ENCODE measurements at places on chromosomes 11 and 22.

GRCh38 chr11:6895010-6895409 is 2.7 kb upstream of the OR2D2 start:
- DNase-seq, result no peak

GRCh38 chr11:95595973-95596489 is 193.6 kb downstream of the FAM76B start:
- DNase-seq, result no peak

GRCh38 chr11:6703247-6704063 is 20.3 kb upstream of the MRPL17 start:
- no peak for DNase-seq

DNA sequence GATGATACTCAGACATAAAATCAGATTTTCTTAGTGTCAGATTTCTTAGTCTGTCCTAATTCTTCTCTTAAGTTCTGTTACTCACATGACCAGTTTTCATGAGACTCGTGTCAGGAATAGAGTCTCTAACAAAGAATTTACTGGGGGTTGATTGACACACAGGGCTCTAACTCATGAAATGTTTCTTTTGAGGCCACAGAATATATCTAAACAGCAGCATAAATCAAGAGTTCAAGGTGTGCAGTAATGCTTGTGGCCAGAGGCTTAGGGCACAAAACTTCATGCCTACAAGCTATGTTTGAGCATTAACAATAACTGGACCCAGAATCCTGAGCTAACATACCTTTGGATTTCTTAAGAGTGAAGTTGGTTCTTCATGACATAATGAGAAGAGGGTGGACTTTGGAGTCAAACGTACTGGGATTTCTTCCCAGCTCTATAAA is 237.2 kb downstream of the DDX10 start:
- DNase-seq, result no peak

DNA sequence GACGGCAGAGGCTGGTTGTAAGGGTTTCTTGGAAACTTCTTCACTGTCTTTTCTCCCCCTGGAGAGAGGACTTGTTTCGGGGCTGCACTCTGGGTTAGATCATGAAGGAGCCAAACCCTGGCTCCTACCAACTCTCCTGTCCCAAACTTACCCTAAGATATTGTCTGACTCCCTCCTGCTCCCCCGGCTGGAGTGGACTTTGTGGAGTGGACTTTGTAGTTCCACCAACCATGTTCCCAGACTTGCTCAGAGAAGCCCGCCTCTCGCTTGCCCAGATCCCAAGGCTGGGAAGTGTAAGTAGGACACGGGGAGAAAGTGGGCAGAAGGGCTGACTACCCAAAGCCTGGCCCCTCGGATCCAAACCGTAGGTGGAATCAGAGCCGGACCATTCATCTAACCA is 1.2 kb downstream of the CXCR5 start:
- no peak for DNase-seq

- DNase-seq, result no peak
Observed at GRCh38 chr11:119993722-119994121, 144.2 kb downstream of the TRIM29 start.

GRCh38 chr11:74929431-74930363 is 19.2 kb downstream of the XRRA1 start:
- DNase-seq, result no peak

GRCh38 chr11:96219981-96220623 is 122.9 kb downstream of the MAML2 start:
- DNase-seq, result no peak

GRCh38 chr11:126587541-126587940 is 232.1 kb downstream of the ST3GAL4 start:
- DNase-seq, result no peak

DNA sequence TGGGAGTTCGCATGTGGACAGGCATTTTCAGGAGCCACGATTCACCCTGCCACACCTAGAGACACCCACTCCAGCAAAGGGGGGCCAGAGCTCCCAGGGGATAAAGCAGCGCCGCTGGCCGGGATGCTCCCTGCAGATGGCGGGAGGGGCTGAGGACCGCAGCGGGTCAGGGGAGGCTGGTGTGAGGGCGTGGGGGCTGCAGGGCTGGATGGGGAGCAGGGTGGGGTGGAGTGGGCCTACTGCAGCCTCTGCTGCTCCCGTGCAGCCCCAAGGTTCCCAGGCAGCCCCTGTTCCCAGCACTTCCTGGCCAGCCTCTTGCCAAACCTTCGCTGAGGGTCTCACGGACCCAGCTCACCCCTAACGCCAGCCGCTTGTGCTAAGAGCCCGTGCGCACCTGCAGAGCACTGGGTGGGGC is 13.0 kb downstream of the MUC5B start:
- no peak for DNase-seq

- peak; percentile 3 for DNase-seq
Observed at GRCh38 chr11:112613051-112613972, 347.9 kb upstream of the NCAM1 start.

DNA sequence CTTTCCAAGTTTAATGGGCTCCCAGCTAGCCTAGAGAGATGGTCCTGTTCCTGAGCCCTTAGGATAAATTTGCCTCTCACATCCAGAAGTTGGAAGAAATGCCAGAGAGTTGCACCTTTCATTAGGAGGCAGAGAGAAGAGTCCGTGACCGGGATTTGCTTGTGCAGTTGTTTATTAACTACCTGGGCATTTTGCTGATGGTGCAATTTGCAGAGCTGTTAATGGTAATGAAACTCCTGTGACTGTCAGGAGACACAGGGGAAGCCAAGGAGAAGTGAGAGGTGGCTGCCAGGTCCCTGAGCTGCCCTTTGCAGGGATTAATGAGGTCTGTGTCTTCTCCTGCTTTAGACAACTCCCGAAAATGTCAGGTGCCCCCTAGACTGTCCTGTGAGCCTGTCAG is 69.1 kb upstream of the B3GAT1 start:
- no peak for DNase-seq

GRCh38 chr11:8285796-8286195 is 22.1 kb upstream of the LMO1 start:
- no peak for DNase-seq

- no peak for DNase-seq
Observed at GRCh38 chr11:74725701-74726100, 5.5 kb downstream of the CHRDL2 start.

- DNase-seq, result peak; percentile 70
Observed at GRCh38 chr11:123429913-123430720, at the start of gene GRAMD1B. GRAMD1B (plus strand) TSS chr11:123430269; CDS start chr11:123430793, 524 bp downstream.

DNA sequence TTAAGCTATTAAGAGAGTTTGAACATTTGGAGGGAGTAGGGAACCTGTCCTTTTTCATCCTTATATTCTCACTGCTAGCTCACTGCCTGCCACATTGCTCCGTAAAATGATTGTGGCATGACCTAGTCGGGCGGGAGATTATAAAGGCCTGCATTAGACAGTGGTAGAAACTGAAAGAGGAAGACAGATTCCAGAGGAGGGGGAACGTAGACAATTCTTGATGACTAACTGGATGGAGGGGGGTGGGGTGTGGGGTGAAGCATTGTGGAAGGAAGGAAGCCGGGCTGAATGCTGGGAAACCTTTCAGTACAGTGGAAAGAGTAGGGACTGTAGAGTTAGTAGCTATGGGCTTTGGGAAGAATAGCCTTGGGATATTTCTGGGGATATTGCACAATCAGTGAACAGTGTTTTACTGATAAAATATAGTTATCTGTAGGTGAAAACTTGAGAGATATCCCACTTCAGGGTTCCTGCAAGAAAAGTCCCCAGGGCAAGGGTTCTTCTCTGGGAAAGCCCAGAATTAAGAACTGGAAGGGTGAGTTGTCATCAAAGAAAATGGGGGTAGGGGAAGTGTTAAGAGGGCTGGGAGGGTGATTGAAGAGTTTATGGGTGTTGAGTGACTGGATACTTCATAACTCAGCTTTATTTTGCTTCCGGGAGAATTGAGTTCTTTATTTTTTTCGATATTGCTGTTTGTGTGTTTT is 2.1 kb downstream of the MED15 start:
- DNase-seq, result peak; percentile 74

DNA sequence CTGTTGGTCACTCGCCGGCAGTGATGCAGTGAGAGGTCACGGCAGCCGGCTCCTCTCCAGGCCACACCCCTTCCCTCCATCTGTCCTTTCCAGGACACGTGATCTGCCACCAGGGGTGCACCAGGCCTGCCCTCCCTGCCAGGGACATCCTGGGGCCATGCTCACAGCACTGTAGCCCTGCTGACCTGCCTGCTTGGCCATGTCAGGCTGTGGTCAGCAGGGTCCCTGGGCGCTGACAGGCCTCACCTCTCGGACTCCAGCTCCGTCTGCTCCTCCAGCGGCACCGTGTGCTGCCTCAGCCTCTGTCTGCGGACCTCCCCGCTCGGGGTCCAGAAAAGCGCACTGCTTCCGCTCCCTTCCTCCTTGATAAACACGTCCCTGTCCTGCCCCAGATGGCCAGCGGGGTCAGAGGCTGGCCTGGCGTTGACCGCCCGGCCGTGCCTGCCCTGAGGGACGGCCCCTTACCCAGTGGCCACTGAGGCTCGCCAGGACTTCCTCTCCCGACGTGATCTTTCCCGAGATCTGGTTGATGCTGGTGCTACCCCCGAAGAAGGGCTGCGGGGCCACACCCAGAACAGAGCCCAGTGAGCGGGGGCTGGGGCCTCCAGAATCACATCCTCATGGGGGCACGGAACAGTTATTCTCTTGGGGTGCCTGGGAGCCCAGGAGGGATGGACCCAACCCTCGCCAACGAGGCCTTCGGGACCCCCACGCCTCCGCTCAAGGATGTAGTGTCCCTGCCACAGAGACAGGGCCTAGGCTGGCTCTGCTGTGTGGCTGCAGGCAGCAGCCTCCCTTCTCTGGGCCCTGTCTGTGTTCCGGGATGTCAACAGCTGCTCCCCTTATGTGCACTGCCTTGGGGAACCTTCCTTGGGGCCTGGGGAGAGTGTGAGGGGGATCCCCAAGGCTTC is 36.3 kb upstream of the CARS1 start:
- no peak for DNase-seq

DNA sequence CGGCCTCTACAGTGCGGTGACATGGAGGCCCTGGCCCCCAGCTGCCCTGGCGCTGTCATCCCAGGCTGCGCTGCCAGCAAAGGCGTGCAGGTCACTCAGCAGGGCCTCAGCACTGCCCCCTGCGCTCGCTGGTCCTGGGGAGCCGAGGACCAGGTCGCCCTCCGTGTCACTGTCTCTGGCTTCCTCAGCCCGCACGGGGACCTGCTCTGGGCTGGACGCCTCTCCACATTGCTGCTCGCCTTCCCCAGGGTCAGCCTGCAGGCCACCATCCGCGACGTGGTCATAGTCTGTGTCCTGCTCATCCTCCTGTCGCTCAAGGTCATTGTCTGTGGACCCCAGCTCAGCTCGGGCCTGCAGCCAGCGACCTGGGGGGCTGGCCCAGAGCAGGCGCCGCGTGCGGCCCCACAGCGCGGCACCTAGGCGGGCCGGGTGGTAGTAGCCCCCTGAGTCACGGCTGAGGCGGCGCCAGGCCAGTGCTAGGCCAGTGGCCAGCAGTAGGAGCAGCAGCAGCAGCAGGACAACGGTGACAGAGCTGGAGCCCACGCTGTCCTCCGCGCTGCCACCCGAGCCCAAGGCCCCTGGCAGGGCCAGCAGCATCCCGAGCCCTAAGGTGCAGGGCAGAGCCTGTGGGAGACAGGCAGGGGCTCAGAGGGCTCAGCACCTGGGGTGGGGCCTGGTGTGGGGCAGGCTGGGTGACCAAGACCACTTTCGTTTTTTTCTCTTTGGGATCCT is 1.6 kb downstream of the PTPRCAP start:
- DNase-seq, result no peak

DNA sequence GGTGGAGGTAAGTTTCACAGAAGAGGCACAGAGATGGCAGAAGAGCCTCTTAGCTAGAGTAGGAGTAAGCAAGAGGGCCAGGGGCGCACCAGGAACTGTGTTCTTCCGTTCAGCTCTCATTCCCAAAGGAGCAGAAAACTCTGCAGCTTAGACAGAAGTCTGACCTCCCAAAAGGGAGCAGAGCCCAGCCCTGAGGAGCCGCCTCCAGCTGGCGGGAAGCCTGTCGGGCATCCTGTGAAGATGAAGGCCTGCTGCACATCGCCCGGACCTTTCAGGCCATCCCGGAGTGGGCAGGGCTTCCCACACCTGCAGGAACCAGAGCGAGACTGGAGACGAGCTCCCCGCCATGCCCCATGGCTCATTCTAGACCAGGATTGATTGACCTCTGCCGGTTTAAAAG is 1102.8 kb downstream of the BRD1 start:
- DNase-seq, result no peak

DNA sequence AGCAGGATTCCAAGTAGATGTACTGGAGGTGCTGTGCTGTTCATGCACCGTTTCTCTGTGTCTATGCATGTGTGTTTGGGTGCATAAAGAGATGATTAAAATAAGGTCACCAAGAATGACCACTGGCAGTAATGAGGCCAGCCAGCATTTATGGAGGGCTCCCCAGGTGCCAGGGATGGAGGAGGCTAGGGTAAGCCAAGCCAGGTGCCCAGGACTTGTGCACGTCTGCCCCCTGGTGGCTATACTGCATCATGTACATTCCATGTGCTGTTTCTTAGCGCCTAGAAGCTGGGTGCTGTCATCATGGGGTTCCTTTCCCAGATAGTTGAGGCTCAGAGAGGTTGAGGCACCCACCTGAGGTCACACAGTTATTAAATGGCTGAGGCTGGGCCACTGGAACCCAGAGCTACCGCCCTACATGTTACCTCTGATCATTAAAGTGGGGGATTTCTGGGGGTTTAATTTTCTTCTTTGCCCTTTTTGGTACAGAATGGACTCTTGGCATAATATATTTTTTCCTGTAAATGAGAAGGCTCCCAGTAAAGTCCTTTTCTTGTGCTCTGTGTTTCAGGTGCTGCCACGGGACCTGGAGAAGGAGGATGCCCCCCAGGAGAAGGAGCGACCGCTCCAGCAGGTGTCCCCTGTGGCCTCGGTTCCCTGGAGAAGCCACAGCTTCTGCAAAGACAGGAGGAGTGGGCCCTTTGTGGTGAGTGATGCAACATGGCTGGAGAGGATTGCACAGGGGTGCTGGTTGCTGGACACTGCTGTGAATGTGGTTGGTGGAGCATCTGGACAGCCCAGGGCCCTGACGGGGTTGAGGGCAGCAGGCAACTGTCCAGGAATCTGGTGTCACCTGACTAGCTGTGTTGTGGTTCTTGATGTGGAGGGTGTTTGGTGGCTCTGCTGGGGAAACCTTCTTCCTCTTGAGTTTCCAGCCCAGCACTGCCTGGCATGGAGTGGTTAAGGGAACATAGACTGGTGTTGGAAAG is 96.4 kb downstream of the KIAA1671 start:
- no peak for DNase-seq

GRCh38 chr11:2277008-2277346 is 6.6 kb upstream of the ASCL2 start:
- no peak for DNase-seq

- no peak for DNase-seq
Observed at GRCh38 chr11:126115127-126115495, 52.4 kb upstream of the CDON start.

GRCh38 chr22:25548866-25549464 is 15.5 kb upstream of the GRK3 start:
- no peak for DNase-seq

- no peak for DNase-seq
Observed at GRCh38 chr11:93832780-93833179, 17.6 kb downstream of the VSTM5 start.

- DNase-seq, result no peak
Observed at GRCh38 chr11:44191322-44192016, 96.0 kb downstream of the EXT2 start.

- no peak for DNase-seq
Observed at GRCh38 chr11:4797206-4797605, 7.0 kb downstream of the OR52R1 start.

GRCh38 chr22:22248878-22249277 is 4.3 kb downstream of the VPREB1 start:
- no peak for DNase-seq

All from BJ (cell line).